ENCODE measurements at places on chromosomes 13 and 19. TPM values are rescaled to one million over a fixed set of nuclear protein-coding genes. Genes with fewer than 3 reads are reported as not detected.
A peak's percentile ranks its signal among the peaks of the same experiment; 100 is the strongest.

DNA sequence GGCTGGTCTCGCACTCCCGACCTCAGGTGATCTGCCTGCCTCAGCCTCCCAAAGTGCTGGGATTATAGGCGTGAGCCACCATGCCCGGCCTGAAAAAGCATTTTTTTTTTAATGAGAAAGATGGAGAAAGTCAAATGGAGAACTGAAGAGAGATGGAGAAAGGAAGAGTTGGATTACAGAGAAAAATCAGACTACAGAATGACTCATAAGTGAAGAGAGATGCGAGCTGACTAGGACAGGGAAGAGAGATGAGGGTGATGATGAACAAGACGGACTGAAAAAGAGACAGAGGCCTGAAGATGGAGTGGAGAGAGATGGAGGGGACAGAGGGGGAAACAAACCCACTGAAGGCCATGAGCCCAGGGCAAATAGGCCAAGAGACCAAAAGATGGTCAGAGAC, 1.5 kb downstream of the DHX34 start:
- no peak for DNase-seq

DNA sequence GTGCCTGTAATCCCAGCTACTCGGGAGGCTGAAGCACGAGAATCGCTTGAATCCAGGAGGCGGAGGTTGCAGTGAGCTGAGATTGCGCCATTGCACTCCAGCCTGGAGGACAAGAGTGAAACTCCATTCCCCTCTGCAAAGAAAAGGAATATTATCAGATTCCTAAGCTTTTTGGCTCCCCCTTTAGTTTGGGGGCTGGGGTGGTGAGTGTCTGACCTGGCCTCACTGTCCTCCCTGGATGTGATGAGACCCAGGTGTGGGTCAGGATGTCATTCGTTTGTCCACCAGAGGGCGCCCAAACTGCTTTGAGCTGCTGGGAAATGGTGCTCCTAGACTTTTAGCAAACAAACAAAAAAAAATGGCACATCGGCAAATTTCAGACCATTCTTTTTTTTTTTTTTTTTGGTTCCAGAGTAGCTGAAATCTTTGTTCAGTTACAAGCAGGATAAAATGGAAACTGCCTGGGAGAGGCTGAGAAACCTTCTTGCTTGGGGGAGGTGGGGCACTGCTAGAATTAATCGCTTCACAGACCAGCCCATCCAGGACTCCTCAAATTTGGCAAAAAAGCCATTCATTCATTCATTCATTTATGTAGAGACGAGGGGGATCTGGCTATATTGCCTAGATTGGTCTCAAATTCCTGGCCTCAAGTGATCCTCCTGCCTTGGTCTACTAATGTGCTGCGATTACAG, 29.4 kb downstream of the SPC24 start:
- peak; percentile 73 for DNase-seq

The B3GNT8 gene
- not detected for total RNA-seq

DNA sequence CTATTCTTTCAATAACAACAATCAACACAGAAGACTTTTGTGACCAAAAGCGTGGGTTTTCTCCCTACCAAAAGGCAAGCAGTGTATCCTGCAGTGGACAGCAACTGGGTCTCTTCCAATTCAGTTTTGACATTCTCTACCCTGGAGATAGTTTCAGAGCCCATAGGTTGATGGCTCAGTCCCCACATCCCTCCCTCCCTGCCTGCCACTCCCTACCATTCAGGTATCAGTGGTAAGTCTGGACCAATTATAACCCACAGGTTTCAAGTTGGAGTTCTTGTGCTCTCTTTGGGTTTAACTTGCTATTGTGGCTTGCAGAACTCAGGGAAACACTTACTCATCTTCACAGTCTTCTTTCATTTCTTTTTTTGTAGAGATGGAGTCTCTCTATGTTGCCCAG, 60.2 kb downstream of the ZNF823 start:
- no peak for DNase-seq

- DNase-seq: no peak
These were observed 2.2 kb upstream of the GRIN3B start for GRCh38 chr19:998064-998463.

GRCh38 chr13:111514610-111515306, 194.3 kb downstream of the TEX29 start:
- DNase-seq: no peak

- DNase-seq: no peak
These were observed 220.9 kb downstream of the TUBA3C start for GRCh38 chr13:18960637-18961227.

- DNase-seq: no peak
These were observed 185.7 kb downstream of the PTPRS start for GRCh38 chr19:5154799-5155426.

The CYP2F1 gene
- total RNA-seq: not detected

DNA sequence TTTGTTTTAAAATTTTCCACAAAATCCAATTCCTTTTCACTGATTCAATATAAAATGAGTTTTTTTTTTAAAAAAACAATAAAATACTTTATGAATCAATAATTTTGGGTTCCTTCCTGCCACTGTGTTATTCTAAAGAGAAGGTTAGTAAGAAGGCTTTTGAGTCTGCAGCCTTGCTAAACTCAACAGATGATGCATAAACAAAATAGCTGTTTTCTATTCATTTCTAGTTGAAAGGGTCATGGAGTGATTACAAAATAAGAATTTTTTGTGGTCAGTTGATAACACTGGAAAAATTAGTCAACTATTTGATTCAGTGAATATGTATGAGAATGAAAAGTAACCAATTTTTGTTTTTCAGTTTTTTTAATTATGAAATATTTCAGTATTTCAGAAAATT, 169.9 kb downstream of the VWA8 start:
- no peak for DNase-seq

DNA sequence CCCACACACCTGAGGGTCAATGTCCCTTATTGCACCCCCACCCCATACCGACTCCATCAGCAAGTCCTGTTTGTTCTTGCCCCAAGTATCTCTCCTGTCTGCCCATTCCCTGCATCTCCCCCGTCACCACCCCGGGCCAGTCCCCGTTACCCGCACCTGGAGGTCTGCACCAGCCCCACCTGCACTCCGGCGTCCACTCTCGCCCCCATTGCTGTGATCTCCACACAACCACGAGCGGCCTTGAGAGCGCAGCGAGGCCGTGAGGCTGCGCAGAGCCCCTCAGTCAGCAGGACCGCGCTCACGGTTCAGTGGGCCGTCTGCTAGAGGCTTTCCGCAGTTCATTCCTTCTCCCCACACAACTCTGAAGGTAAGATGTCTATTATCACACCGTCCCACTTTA, 152.8 kb downstream of the KATNAL1 start:
- no peak for DNase-seq

The CDC42EP5 gene
- 0.25 TPM for total RNA-seq

GRCh38 chr19:30935146-30935545, 414.1 kb downstream of the TSHZ3 start:
- DNase-seq: no peak

- DNase-seq: peak; percentile 19
These were observed 1316.7 kb upstream of the SLC10A2 start for GRCh38 chr13:104382951-104383350.

The ZNF253 gene
- total RNA-seq: 2.7 TPM

The OR7A5 gene
- total RNA-seq: not detected

GRCh38 chr13:46895381-46895780, 1.5 kb downstream of the HTR2A start:
- no peak for DNase-seq

DNA sequence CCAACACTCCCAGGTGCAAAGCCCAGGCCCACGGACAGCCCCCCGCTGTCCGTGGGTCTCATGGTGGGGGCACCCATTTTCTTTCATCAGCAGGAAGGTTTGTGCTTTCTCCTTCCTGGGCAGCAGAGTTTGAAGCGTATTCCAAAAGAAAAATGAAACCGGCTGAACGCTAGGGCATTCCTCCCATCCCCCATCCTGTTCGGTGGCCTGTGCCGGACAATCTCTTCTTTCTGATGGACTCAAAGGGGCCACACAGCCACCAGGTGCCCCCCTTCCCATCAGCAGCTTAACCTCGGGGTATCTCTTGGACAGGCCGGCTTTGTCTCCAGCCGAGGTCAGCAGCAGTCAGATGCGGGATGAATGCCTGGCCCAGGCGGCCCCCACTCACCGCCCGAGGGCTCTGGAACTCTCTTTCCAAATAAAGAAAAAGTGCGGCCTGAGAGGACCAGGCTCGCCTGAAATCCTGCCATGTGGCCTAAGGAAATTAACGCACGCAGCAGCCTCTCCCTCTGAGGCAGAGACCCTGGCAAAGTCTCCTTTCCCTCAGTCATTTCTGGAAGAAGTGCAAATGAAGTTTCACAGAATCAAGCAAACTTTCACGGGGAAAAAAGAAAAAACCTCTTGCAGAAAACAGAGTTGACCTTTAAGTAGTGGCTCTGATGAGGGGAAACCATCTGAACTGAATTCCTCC, 67.8 kb downstream of the RASA3 start:
- DNase-seq: peak; percentile 67

DNA sequence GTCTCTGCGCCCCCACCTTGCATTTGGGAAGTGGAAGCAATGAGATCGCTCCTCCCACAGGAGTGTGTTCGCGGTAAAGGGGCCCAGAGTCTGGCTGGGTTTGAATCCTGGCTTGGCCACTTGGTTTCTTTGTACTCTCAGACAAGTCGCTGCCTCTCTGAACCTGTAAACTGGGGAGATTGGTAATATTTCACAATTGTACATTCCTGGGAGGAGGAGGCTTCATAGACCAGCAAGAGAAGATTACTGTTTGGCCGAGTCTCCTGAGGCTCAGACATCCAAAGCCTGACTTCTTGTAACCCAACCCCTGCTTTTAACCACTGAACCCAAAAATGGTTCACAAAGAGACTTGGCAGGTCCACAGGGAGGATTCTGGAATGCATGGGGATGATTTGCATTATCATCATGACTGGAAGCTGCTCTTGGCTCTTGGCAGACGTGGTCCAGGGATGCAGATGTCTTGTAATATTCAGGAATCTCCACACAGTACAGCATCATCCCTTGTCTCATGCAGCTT, 13.6 kb upstream of the STRN4 start:
- no peak for DNase-seq

- DNase-seq: peak; percentile 53
These were observed 25.1 kb downstream of the TMEM161A start for GRCh38 chr19:19113040-19113626.

The SLC25A41 gene
- total RNA-seq: not detected

GRCh38 chr13:77477299-77477848, 58.1 kb upstream of the SCEL start:
- DNase-seq: no peak

The FOXA3 gene
- total RNA-seq: 0.27 TPM

The OR7D4 gene
- total RNA-seq: not detected

The CPAMD8 gene
- not detected for total RNA-seq

- no peak for DNase-seq
These were observed 4.2 kb downstream of the ZNF101 start for GRCh38 chr19:19672816-19673215.

- no peak for DNase-seq
These were observed 89.5 kb downstream of the DGKH start for GRCh38 chr13:42137856-42138537.

The KLK4 gene
- not detected for total RNA-seq

DNA sequence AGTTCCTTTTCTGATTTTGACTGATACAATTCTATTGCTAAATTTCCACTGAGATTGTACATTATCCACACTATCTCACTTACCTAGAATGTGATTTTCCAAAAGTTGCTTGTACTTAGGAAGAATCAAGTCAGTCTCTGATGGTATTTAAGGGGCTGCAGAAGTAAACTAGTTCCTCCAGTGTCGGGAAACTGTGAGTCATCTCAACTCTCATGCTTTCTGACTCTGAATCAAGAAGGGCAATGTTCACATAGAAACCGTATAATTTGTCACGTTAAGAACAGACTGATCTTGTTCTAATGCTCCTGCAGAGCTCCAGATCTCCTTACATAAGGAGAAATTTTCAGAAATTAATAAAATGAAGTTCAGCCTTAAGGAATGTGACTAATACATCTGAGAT, 369.3 kb downstream of the KLF5 start:
- DNase-seq: peak; percentile 84

GRCh38 chr19:791567-792305, 5.5 kb upstream of the PTBP1 start:
- no peak for DNase-seq

The C19orf38 gene
- not detected for total RNA-seq

DNA sequence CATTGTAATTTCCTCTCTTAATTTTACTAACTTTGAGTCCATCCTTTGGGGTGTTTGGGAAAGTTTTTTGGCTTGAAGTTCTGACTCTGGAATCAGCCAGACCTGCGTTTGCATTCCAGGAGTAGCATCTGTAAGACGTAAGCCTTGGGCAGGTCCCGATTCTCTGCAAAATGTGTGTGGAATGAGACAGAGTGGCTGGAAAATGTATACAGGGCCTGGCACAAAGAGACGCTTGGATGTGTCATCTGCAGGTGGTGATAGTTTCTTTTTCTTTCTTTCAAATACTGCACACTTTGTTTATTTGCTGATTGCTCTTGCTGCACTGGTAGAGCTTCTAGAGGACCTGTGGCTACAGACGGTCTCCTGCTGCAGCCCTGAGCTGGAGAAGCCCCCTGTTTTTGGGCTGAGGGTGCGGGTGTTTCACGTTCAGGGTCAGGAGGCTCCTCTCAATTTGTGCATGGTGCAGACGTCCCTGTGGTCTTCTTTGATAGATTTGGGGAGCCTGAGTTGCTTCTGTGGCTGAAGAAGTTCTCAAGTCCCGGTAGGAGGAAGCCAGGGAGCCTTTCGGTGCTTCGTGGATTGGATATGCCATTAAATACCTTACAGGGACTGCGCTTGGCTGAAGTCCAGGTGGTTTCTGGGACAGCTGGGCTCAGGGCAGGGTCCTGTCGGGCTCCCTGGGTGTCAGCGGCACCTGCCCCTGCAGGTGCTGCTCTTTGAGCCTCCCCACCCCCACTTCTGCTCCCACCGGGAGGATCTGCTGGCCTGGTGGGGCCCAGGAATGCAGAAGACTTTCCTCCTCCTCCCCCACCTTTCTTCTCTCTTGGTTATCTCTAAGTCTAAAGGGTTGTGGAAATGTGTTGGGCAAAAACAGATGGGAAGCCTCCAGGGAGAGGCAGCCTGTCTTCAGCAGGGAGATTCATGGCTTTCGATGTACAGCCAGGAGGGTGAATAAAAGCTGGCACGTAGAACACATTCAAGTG, 44.0 kb upstream of the GAS6 start:
- peak; percentile 72 for DNase-seq

DNA sequence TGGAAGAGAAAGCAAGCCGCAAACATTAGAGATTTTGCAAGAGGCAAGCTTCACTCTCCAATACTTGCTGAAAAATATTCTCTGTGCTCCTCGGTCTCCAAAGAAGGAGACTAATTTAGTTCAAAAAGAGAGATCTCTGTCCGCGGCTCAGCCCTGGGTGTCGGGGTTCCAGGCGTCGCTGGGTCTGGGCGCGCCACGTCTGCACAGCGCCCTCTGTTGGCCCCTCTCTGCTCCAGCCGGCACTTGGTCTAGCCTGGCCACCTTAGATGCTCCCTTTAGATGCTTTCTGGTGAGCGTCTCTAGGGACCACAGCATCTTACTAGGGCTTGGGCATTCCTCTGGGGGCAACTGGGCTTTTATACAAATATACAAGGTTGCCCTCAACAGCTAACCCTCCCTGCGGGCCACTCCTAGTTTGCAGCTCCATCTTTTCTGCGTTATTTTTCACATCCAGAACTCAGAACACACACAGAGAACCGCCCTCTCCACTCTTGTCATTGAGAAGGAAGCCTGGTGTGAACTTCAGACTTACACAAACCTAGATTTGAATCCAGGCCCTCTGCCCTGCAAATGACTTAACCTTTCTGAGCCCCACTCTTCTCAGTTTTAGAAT, 78.3 kb downstream of the CYSLTR2 start:
- no peak for DNase-seq

- no peak for DNase-seq
These were observed 555.4 kb downstream of the KCTD12 start for GRCh38 chr13:76330761-76331160.
